ENCODE measurements at places on chromosomes 7 and 10.

DNA sequence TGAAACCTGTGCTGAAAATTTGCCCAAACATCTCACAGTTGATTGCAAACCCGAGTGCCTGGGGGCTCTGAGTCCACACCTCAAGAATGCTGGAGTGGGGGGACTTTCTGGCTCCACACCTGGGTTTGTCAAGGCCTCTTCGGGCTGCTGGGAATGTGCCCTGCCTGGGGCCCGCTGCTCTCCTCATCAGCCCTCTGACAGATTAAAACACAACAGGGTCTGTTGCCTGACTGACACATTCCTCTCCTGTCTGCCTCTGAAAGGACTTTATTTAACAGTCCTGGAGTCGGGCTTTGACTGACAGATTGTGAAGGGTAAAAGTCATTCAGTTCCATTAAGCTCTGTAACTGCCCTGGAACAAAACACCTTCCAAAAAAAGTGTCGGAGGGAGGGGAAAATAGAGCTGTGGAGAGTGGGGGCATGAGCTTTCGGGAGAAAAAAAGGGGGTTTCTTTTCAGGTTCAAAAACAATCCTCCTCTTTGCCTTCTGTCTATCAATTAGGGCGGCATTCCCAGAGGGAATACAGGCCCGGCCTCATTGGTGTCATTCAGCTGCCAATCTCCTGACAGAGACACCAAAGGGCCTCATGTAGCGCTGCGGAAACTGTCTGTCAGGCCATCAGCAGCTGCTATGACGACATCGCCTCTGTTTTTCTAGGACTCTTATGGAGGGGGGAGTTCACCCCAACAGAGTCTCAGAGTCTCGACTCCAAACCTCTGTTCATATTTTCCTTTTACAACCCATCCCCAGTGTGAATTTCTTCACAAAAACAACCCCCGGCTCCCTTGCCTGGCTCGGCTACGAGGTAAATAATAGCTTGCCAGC is 398.8 kb upstream of the NFE2L3 start:
- DNase-seq: peak; percentile 12

- no peak for DNase-seq
Observed at GRCh38 chr7:167090-167855, 25.1 kb upstream of the FAM20C start.

DNA sequence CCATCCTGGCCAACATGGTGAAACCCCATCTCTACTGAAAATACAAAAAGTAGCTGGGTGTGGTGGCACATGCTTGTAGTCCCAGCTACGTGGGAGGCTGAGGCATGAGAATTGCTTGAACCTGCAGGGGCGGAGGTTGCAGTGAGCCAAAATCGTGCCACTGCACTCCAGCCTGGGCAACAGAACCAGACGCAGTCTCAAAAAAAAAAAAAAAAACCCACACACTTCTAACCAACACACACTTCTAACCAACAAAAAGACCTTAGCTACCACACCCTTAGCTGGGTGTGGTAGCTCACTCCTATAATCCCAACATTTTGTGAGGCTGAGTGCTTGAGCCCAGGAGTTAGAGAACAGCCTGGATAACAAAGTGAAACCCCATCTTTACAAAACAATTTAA is 33.9 kb upstream of the SPOCK2 start:
- no peak for DNase-seq

DNA sequence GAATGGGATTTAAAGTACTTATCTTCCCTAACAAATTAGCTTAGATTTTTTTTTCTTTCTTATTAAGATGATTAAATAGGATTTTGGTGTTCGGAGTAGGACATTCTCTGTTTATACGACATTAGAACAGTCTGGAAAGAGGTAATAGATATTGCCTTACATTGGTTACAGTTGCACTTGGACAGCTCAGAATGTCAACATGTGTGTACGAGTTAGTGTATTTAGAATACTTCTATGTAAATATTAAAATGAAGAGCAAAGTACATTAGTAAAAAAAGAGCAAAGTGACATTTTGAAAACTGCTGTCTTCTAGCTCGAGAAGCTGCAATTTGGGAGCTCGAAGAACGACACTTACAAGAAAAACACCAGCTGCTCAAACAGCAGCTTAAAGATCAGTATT is 51.5 kb downstream of the SLK start:
- DNase-seq: no peak

DNA sequence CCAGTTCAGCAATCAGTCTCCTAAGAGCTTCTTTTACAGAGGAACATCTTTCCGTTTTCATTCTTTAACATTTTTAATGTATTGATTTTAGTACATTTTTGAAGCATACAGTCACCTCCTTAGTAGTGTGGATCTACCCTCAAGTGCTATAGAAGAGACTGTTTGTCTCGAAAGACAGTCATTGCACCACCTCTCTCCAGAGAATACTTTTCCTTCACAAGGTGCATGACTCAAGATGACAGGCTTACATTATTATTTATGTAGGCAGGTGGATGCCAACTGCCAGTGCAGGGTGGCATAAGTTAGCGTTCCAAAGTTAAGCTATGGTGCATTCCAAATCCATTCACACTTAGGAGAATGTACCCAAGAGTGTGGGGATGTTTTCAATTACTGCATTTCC is 71.8 kb downstream of the ZEB1 start:
- peak; percentile 62 for DNase-seq

Measured in mammary epithelial cell (primary cell).